HFFc6 (cell line): ENCODE measurements at places on chromosomes 6 and 20. TPM values are rescaled to one million over a fixed set of nuclear protein-coding genes. Genes with fewer than 3 reads are reported as not detected.

GRCh38 chr6:168496997-168497331, 56.0 kb downstream of the SMOC2 start:
- no peak overlapping the region for H3K4me3 ChIP-seq
- H3K36me3 ChIP-seq: peaks cover 6% of the 10 kb centered on the region; the same call in 1 of the 2 replicates
- no peak overlapping the region for H3K27ac ChIP-seq
- no peak for DNase-seq
- H3K4me1 ChIP-seq: no peaks in the 10 kb centered on the region

- H3K36me3 ChIP-seq: peaks cover 5% of the 10 kb centered on the region
- H3K4me3 ChIP-seq: no peak overlapping the region
- H3K27ac ChIP-seq: no peak overlapping the region
- DNase-seq: no peak
- peaks cover 10% of the 10 kb centered on the region for H3K27me3 ChIP-seq
Measured at GRCh38 chr6:168264593-168265335, 54.8 kb downstream of the DACT2 start.

- no peak for DNase-seq
- H3K4me1 ChIP-seq: peaks cover 39% of the 10 kb centered on the region
- H3K27me3 ChIP-seq: no peaks in the 10 kb centered on the region
- peak overlapping the region; percentile 83 for H3K27ac ChIP-seq
Measured at GRCh38 chr20:53706466-53707370, 113.1 kb upstream of the ZNF217 start.

DNA sequence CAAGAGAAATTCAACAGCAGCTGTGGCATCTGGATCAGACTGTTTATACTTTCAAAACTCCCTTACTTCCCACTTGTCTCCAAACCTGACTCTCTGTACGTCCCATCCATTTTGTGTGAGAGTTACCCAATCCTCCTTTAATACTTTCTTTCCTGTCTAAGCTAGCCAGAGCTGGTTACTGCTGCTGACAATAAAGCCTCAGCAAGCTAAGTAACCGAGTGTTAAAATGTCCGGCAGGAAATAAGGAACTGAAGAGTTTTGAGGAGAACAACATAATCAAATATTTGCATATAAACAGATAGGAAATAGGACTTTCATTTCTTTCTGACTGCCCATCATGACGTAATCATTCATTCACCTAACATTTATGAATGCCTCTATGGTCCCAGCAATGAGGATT, 11.6 kb downstream of the TMEM30A start:
- H3K36me3 ChIP-seq: peaks cover 58% of the 10 kb centered on the region
- H3K4me1 ChIP-seq: peaks cover 84% of the 10 kb centered on the region
- no peak overlapping the region for H3K4me3 ChIP-seq
- H3K27me3 ChIP-seq: no peaks in the 10 kb centered on the region
- peak overlapping the region; percentile 8; the same call in 1 of the 2 replicates for H3K27ac ChIP-seq
- DNase-seq: no peak

GRCh38 chr6:13194852-13195251, 133.5 kb downstream of the TBC1D7 start:
- H3K27ac ChIP-seq: peak overlapping the region; percentile 85
- H3K4me3 ChIP-seq: no peak overlapping the region; the same call in 1 of the 2 replicates
- H3K36me3 ChIP-seq: no peaks in the 10 kb centered on the region
- H3K27me3 ChIP-seq: no peaks in the 10 kb centered on the region; the same call in 1 of the 2 replicates

- no peak overlapping the region for H3K4me3 ChIP-seq
- H3K27ac ChIP-seq: no peak overlapping the region
- H3K27me3 ChIP-seq: peaks cover 4% of the 10 kb centered on the region
- peaks cover 24% of the 10 kb centered on the region for H3K4me1 ChIP-seq
Measured at GRCh38 chr20:51423810-51424209, 118.7 kb downstream of the NFATC2 start.

DNA sequence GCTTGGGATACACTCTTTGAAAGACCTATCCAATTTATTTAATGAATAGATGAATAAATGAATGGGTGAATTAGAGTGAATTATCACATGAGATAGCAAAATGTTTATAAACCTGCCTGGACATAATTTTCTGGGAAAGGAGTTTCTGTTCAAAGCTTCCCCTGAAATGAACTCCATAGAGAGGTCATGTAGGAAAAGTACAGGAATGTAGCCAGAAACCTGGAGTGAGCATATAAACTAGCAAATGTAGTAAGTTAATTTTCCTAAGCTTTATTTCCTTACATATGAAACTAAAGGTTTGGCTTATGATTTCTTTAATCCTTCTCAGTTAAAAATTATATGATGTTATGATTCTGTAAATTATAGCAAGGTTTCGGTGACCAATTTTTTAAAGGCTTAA, 380.3 kb upstream of the RSPO3 start:
- DNase-seq: no peak
- peaks cover 3% of the 10 kb centered on the region; the same call in 1 of the 2 replicates for H3K27me3 ChIP-seq
- no peaks in the 10 kb centered on the region for H3K4me1 ChIP-seq
- H3K4me3 ChIP-seq: no peak overlapping the region

GRCh38 chr20:49140834-49141233, 47.3 kb downstream of the STAU1 start:
- no peak for DNase-seq
- no peak overlapping the region for H3K27ac ChIP-seq
- no peaks in the 10 kb centered on the region; the same call in 1 of the 2 replicates for H3K36me3 ChIP-seq
- no peaks in the 10 kb centered on the region; the same call in 1 of the 2 replicates for H3K27me3 ChIP-seq

DNA sequence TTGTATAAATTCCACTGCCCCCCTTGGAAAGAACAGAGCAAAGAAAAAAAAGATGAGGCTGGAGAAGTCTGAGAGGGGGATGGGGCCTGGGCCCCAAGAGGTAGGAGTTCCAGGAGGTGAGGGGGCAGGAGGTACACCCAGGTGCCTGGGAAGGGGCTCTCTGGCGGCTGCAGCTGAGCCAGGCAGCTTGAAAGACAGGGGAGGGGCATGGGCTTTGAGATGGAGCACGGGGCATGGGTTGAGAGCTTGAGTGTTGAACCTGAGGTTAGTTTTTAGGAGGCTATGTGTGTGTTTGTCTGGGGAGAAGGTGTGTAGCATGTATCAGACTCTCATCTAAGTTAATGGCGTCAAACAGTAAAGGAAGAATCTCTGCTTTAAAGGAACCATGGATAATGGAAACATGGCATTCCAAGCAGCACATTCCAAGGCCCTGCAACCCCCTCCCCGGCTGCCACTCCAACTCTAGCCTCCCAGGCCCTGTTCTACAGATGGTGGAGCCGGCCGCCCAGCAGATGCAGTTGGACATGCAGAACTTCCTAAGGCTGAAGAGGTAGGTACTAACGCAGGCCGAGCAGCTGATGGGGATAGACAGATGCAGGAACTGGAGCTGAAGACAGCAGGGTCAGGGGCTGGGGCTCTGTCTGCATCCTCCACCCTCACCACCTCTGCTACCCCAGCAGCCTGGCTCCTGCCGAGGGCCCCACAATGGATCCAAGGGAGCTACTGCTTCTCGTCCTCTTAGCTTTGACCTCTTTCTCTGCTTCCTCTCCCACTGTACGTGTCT, 42.1 kb downstream of the MDFI start:
- H3K36me3 ChIP-seq: no peaks in the 10 kb centered on the region
- no peak for DNase-seq
- no peak overlapping the region for H3K4me3 ChIP-seq
- peaks cover 11% of the 10 kb centered on the region for H3K27me3 ChIP-seq
- peaks cover 7% of the 10 kb centered on the region; the same call in 1 of the 2 replicates for H3K4me1 ChIP-seq

DNA sequence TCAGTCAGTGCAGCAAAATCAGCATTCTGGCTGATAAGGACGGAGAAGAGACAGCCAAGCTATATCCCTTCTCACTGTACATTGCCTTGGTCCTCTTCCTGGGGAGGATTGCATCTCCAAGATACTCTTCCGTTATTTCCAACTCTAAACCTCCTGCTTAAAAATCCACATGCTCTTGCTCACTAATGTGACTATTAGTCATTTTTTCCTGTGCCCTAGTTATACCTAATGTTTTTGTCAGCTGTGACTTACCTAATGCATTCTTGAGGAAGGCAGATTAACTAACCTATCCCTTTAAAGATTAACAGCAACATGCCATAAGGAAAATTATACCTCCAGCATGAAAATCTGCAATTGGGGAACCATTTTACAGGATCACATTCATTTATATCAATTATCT, 317.6 kb downstream of the BTBD9 start:
- no peaks in the 10 kb centered on the region for H3K36me3 ChIP-seq
- no peak overlapping the region for H3K27ac ChIP-seq
- no peak overlapping the region for H3K4me3 ChIP-seq

- no peak overlapping the region for H3K27ac ChIP-seq
- no peak overlapping the region for H3K4me3 ChIP-seq
- H3K36me3 ChIP-seq: peaks cover 9% of the 10 kb centered on the region
- peaks cover 15% of the 10 kb centered on the region; the same call in 1 of the 2 replicates for H3K4me1 ChIP-seq
- DNase-seq: no peak
Measured at GRCh38 chr6:169112483-169113320, 140.9 kb downstream of the THBS2 start.

DNA sequence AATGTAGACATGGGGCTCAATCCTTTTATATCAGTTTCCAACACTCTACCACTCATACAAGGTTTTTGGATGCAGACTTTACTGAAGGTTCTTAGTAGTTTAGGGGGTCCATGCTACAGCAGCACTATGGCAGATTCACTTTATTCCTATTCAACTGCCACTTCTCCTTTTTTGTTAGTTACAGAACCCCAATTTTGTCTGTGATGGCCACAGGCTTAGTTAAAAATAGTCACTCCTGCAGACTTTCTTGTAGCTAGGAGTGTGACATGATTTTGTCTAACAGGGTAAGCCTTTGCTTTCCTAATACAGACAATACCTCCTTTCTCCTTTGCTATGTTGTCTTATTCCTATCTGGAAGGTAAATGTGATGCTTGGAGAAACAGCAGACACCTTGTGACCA, 90.0 kb upstream of the SLC24A3 start:
- peaks cover 2% of the 10 kb centered on the region; the same call in 1 of the 2 replicates for H3K27me3 ChIP-seq
- no peaks in the 10 kb centered on the region for H3K36me3 ChIP-seq
- H3K27ac ChIP-seq: no peak overlapping the region
- no peaks in the 10 kb centered on the region for H3K4me1 ChIP-seq
- no peak overlapping the region for H3K4me3 ChIP-seq
- DNase-seq: no peak

DNA sequence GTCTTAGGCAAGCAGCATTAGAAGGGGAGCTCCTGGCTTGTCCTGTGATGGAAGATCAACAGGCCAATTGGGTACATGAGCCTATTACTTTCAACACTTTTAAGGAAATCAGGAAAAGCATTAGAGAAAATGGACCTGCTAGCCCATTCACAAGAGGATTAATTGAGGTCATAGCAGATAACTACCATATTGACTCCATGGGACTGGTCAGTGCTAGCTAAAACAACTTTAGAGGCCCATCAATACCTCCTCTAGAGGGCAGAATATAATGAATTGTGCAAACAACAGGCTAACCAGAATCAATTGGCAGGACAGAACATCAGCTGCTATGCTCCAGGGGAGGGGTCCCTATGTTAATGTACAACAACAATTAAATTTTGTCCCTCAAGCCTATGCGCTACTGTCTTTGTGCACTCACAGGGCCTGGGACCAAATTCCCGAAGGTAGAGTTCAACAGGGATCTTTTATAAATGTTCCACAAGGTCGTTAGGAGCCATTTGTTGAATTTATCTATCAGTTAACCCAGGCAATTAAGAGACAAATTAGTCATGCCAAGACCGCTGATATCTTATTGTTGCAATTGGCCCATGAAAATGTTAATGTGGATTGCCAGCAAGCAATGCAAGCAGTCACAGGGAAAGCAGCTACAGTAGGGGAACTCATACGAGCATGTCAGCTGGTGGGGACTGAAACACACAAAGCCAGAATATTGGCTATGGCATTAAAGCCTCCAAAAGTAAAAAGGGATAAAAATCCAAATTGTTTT, 106.6 kb upstream of the BTN3A2 start:
- no peak for DNase-seq
- H3K36me3 ChIP-seq: no peaks in the 10 kb centered on the region
- no peak overlapping the region for H3K27ac ChIP-seq
- peaks cover under 1% of the 10 kb centered on the region; the same call in 1 of the 2 replicates for H3K27me3 ChIP-seq

DNA sequence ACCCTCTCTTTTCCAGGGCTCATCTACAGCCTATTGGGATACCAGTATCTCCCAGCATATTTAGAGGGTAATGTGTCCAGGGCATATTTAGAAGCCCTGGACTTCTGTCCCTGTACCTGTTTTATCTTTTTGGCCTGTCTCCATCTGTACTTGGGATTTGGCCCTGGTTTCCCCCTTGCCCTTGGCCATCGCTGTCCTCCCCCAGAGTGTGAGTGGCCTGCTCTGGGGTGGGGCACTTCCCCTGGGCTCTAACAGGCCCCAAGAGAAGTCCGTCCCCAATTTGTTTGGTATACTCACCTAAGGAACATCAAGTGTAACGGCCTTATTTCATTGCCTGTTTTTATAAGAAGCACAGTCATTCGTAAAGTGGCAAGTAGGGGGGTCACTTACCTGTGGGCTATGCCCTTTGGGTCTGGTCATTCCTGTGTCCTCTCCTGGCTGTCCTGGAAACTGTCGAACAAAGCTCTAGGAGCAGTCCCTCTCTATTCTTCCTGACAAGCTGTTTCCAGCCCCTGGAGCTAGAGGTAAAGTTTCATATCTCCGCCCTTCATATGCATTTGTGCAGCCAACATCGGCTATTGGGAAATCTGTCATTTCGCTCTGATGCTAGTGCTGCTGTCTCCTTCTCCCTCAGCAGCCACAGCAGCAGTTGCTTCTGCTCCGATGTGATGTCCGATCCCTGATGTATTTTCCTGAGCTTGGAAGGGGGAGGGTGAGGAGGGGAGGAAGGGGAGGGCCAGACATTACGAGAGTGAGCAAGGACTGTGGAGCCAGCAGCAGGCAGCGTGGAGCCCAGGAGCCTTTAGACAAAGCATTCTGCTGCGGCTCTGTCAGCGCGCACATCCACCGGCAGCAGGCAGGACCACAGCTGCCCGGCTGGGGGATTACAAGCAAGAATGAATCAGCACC, 83.4 kb downstream of the TCP11 start:
- H3K4me3 ChIP-seq: no peak overlapping the region
- H3K27ac ChIP-seq: no peak overlapping the region
- DNase-seq: no peak
- H3K4me1 ChIP-seq: peaks cover 14% of the 10 kb centered on the region
- peaks cover 4% of the 10 kb centered on the region; the same call in 1 of the 2 replicates for H3K36me3 ChIP-seq

Gene NFYA
- total RNA-seq: 15.6 to 20.0 TPM (median 16.4 TPM) in 3 replicates

Gene GCLC
- 14.2 to 17.9 TPM (median 14.9 TPM) in 3 replicates for total RNA-seq

Gene MDC1
- 14.5 to 31.9 TPM (median 26.1 TPM) in 3 replicates for total RNA-seq

Gene STX7
- total RNA-seq: 35.9 to 42.6 TPM (median 38.6 TPM) in 3 replicates

Gene HLA-DMB
- not detected in 3 replicates for total RNA-seq

Gene SASH1
- total RNA-seq: 61.8 to 88.8 TPM (median 78.9 TPM) in 3 replicates
